ENCODE measurements at places on chromosomes 6 and 20.

GRCh38 chr20:41733151-41733550, 115.0 kb upstream of the CHD6 start:
- peak; percentile 23 for DNase-seq

DNA sequence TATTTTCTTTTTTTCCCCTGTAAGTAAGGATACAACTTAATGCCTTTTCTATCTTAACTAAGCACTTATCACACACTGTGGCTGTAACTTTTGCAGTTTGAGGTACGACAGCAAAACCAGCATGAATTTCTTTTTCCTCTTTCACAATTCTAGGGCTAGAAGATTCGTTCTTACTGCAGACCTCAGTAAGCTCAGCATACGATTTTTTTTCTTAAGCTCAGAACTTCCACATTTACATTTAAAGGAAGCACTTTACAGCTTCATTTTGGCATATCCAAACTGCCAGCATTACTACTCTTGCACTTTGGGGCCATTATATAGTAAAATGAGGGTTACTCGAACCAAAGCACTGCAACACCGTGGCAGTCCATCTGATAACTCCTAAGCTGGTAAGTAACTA, 889 bp upstream of the CHMP4B start:
- DNase-seq, result no peak

GRCh38 chr6:5840734-5841390, 165.9 kb downstream of the NRN1 start:
- no peak for DNase-seq

DNA sequence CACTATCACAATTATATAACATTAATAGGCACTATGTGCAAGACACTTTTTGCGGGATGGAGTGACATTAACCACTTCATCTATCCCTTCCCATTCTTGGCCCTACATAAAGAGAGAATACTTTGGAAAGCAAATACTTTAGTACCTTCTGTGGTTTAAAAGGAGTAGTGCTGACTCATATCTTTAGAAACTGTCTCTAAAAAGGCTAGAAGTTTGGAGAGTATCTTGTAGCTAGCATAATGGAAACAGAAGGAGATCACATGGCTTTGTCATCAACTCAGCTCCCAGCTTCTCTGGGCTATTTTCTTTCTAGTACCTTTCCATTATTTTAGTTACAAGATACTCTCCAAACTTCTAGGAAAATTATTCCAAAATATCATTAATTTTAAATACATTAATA, 157.5 kb downstream of the ADGRG6 start:
- DNase-seq, result peak; percentile 58

GRCh38 chr6:87897663-87898062, 150.0 kb upstream of the SPACA1 start:
- DNase-seq, result no peak

All from fibroblast of skin of abdomen (primary cell).